Hematopoietic multipotent progenitor cell (in vitro differentiated cells): ENCODE measurements at places on chromosomes 12 and 14. TPM values are rescaled to one million over a fixed set of nuclear protein-coding genes. Genes with fewer than 3 reads are reported as not detected.

DNA sequence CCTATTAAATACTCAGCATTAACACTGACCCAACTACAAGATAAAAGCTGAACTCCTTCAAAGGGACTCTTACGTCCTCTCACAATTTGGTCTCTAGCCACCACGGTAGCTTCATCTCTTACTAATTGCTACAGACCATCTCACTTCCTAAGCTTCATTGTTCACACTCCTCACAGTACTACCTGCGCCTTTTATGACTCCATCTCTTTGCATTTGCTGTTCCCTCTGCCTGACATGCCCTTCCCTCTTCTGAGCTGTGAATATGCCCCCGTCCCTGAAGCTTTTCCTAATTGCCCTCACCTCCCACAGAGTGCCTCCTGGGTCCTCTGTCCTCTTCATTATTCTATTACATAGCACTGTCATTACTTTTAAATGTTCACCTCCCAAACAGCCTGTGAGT is 2.5 kb downstream of the EEA1 start:
- no peak for DNase-seq

The TAC3 gene
- total RNA-seq, result not detected

The HNF1A gene
- total RNA-seq, result not detected

DNA sequence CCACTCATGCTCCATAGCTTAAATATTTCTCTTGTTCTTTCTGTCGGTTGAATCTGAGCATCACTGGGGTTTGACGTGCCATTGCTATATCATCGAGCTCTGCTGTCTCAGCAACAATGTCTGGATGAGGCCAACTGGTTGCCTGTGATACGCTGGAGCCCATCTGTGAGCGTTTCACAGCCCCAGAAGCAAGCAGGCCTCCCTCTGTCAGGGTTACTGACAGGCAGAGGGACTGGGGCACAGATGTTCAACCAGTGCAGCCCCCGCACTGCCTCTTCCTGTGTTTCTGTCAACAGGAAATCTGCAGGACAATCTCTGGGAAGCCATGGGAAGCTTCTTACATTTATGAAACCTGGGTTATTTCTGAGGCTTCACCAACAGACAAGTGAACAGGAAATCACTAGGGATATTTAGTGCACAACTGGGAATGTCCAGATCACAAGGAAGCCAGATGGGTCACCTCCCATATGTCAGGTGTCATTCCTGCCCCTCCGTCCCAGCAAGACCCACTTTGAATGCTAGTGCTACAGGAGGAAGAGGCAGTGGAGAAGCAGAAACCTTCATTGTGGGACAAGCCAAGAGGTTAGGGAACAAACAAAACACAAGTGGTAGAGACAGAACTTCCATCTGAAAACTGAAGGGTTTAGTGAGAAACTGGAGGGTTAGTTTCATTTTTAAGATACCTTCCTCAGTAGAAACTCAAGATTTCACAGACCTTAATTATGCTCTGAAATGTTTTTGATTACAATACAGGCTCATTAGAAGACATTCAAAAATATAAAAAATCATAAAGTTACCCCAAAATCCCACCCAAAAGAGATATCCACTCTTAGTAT is 24.1 kb downstream of the DMAC2L start:
- DNase-seq, result peak; percentile 70

DNA sequence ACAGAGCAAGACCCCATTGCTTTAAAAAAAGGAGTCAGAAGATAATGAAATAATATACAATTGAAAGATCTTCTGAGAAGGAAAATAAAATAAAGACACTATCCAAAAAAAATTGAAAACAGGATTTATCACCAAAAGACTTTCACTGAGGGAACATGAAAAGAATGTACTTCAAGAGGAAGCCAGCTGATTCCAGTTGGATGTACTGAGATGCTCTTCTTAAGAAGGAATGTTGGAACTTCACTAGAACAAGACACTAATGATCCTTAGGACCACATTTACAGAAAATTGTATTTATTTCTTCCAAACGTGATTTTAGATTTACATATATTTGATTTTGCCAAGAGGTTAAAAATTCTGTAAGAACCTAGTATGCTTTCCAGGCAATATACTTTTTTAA is 65.6 kb upstream of the CNOT2 start:
- DNase-seq, result no peak

DNA sequence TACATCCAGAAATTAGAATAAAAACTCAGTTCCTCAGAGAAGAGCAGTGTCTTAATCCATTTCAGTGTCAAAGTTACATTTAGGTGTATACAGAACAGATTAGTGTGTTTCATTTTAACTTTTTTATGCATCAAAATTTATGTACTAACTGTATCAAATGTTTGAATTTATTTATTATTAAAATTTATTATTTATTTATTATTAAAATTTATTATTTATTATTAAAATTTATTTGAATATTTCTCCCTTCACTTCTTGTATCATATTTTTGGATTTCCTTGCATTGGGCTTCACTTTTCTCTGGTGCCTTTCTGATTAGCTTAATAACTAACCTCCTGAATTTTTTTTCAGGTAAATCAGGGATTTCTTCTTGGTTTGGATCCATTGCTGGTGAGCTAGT is 2.3 kb upstream of the TAS2R14 start:
- DNase-seq, result no peak

DNA sequence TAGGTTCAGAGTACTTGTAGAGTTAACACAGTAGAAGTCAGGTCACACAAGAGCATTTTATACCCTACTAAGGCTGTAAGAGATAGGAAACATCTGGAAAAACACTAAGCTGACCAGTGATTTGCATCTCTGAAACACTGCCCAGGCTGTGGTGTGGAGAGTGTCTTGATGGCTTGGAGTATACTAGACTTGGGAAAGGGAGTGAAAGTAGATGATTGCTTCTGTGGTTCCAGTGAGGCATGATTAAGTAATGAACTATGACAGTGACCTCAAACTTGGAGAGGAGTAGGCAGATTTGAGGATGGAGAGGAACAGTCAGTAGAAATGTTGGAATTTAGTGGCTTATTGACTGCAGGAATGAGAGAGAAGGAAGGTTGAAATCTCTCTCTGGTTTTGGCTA is 201.2 kb downstream of the FLRT2 start:
- no peak for DNase-seq

- DNase-seq, result no peak
Observed at GRCh38 chr14:104295681-104296387, 157.4 kb downstream of the KIF26A start.

The MARCHF9 gene
- 12.4 TPM for total RNA-seq

DNA sequence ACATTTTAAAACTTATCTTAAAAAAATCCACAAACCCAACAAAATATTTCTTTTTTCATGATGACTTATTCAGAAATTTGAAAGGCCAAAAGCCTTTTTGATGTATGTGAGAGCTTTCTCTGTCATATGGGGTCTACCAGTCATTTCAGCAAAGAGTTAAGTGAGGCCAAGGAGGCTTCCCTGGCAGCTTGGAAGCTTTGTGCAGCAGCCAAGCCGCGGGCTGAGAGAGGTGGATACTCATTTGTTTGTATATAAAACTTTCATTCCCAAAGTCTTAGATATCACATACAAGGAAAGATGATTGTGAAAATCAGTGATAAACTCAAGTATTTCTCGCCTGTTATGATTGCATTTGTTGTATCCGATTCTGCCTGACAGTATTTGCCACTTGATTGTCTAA is 48.5 kb upstream of the RNU6-8 start:
- no peak for DNase-seq

The KRT1 gene
- total RNA-seq, result 1.1 TPM

- no peak for DNase-seq
Observed at GRCh38 chr12:96218989-96219678, 25.0 kb downstream of the ELK3 start.
